ENCODE measurements at places on chromosomes 11 and 22.
A peak's percentile ranks its signal among the peaks of the same experiment; 100 is the strongest.

GRCh38 chr11:120385655-120386054 is 49.4 kb downstream of the ARHGEF12 start:
- no peak for DNase-seq

DNA sequence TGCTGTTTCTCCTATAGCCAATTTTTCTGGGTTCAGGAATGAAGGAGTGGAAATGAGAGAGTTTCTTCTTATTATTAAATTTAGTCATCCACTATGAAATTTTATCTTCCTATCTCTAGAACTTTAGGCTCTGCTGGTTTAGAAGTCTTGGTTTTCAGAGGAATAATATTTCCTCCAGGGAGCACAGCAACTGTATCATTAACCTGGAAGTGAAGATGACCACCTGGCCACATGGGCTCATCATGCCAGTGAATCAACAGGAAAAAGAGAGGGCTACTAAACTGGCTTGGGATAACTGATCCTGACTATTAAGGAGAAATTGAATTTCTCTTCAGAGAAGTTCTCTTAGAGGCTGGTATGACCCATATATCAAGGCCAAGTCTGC is 44.4 kb downstream of the ADM start:
- DNase-seq: no peak

GRCh38 chr22:20175597-20175900 is 24.7 kb upstream of the CCDC188 start:
- DNase-seq: peak; percentile 42

- DNase-seq: peak; percentile 86
Measured at GRCh38 chr22:50252082-50253045, 1.3 kb upstream of the HDAC10 start.

DNA sequence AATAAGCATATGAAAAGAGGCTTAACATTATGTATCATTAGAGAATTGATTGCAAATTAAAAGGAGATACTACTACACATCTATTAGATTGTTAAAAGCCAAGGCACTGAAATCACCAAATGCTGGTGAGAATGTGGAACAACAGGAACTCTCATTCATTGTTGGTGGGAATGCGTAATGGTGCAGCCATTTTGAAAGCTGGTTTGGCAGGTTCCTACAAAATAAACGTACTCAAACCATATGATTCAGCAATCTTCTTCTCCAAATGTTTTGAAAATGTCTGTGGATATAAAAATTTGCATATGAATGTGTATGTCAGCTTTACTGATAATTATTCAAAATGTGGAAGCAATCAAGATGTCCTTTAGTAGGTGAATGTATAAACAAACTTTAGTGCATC is 176.4 kb upstream of the PLET1 start:
- no peak for DNase-seq

DNA sequence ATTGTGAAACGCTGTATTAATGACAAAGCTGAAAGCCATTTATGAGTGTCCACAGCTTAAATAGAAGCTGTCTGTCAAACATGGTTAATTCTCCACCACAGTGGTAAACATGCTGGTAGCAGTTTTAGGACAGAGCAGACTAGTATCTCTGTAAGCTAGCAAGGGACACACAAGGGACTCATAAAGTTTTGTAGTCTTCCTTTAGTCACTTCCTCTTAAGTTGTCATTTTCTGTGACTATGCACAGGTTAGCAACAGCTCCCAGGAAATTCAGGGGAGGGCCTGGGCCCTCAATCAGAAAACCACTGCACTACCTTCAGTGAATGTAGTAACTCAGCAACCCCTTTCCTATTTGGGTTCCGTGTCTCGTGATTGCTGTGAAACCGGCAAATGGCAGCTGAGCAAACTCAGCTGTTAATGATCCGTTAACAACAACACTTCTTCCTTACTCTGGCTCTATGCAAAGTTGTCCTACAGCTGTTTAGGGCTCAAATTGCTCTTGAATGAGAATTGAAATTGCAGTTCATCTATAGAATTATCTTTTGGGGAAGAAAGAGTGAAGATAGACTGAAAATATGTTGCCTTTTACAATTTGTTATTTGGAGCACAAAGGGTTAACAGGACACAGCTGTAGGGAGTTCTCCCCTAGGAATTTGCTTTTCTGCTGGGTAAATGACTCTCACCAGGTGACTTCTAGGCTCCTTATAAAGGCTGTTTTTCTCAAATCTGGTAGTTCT is at the start of gene MMP26:
TSS of gene MMP26 (plus strand) at position 731 of the 736 bp plus-strand sequence.
- no peak for DNase-seq

- DNase-seq: no peak
Measured at GRCh38 chr22:47918276-47918921, 1155.9 kb downstream of the TBC1D22A start.
